Activated T-cell treated with anti-CD3 and anti-CD28 coated beads, Interleukin-2, amount 50 U/mL, for 1 hour (primary cell): ENCODE measurements at places on chromosomes 1 and 21.

- no peak for DNase-seq
These were observed 32.9 kb downstream of the RAB3B start for GRCh38 chr1:51957618-51958017.

DNA sequence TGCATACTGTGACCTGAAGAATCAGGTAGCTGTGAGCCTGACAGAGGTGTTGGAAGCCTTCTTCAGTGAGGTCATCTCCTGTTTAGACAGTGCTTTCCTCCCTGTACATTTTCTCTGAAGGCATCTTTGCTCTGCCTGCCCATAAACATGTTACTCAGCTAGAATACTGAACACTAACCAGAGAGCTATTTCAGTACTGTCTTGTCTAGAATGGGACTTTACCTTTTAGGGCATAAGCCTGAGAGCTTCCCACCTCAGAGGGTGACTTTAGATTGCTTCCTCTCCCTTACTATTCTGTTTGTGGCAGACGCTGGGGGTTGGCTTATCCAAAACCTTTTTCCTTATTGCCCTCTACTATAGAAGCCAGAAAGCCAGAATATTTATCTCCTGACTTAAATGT is 23.3 kb upstream of the ZNF326 start:
- no peak for DNase-seq

GRCh38 chr1:11967028-11967547 is 13.2 kb upstream of the MFN2 start:
- DNase-seq: no peak

- peak; percentile 74 for DNase-seq
These were observed at the start of gene PSMB4 for GRCh38 chr1:151399324-151400171. PSMB4 (plus strand) TSS chr1:151399573; CDS start chr1:151399588, 15 bp downstream.
